ENCODE measurements at places on chromosomes 12 and 14.

DNA sequence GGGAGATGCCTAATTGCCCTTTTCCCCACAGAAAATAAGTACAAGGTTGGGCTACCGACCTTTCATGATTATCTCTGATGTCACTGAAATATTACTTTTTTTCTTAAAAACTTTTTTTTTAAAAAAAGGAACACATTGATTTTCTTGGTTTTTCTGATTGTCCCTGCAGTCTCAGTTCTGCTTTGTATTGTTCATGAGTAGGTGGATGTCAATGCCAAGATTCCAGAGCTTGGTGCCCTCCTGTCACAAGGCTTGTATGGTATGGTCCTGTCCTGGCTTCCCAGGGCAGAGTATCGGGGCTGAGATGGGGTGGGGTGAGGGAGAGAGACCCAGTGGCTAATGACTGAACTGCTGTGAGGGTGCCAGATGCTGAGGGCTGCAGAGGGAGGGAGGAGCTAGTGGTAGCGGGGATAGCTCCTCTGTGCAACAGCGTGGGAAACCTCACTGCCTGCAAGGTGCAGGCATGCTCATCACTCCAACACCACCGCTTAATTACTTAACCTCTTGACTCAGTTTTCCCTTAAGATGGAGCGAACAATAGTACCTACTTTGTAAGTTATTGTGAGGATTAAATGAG, 4.4 kb upstream of the CTDSP2 start:
- DNase-seq = no peak

- peak; percentile 50 for DNase-seq
These were observed 5.7 kb upstream of the NEK9 start for GRCh38 chr14:75132382-75133086.

DNA sequence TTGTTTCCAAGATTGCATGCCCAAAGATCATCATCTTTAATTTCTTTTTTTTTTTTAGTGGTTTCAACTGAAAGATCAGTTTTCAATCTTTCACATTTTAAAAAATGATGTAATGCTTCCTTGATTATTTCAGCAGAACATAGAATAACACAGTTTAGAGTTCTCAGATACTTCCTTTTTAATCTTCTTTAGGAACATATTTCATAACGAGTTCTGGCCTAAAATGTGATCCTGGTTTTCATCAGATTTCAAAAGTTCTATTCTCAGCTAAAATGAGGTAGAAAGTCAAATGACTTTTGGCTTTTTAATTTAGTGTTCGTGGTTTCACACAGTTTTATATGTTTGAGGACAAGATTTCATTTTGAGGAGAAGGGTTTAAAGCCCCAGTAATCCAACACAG, 40.0 kb upstream of the NR1H4 start:
- no peak for DNase-seq

GRCh38 chr12:124359671-124360581, 65.0 kb downstream of the RFLNA start:
- peak; percentile 88 for DNase-seq

DNA sequence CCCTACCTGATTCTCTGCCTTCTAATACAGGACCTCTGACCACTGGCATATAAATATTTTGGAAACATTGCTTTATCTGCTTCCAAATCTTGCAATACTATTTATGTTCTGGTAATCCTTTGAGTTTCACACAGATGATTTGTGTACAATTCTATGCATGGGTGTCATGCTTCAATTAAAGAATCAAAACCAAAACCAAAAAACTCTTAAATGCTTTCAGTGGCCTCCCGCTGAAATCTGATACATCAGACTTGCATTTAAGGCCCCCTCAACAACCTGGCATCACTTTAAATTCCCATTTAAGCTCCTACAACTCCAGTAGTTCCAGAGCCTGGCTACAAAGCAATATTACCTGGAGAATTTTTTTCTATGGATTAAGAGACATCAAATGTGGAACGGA, 221.7 kb upstream of the NAV3 start:
- DNase-seq = no peak

DNA sequence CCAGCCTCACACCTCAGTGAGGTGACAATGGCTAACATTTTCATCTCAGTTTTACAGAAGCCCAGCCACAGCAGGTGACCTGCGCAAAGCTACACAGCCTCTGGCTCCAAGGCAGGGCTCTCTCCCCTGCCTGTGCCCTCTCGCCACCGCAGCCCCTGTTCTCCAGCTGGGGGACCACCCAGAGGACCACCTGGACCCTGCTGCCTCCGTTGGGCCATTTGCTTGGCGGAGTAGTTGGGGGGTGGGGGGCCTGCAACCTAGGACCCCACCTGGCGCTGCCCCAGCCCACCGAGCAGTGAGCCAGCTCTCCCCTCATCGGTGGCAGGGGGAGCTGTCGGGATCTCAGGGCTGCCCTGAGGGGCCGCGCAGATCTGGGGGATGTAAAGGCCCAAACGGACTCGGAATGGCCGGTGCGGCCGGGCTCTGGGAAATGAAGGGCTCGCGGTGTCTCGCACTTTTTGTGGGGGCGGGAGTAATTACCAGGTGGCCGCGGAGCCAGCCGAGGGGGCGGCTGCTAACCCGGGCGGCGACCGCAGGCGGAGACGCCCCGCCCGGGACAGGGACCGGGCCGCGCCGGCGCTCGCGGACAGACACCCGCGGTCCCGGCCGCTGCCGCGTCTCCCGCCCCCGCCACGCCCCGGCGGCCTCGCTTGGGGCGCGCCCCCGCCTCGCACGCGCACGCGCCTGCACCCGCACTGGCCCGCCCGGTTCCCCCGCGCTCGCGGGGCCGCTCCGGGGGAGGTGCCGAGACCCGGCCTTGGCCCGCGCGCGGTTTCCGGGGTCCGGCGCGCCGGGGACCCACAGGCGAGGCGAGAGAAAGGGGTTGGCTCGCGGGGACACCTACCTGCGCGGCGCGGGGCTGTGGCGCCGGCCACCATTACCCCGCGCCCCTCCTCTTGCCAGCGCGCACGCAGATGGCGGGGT, 8.6 kb upstream of the GPR68 start:
- no peak for DNase-seq

DNA sequence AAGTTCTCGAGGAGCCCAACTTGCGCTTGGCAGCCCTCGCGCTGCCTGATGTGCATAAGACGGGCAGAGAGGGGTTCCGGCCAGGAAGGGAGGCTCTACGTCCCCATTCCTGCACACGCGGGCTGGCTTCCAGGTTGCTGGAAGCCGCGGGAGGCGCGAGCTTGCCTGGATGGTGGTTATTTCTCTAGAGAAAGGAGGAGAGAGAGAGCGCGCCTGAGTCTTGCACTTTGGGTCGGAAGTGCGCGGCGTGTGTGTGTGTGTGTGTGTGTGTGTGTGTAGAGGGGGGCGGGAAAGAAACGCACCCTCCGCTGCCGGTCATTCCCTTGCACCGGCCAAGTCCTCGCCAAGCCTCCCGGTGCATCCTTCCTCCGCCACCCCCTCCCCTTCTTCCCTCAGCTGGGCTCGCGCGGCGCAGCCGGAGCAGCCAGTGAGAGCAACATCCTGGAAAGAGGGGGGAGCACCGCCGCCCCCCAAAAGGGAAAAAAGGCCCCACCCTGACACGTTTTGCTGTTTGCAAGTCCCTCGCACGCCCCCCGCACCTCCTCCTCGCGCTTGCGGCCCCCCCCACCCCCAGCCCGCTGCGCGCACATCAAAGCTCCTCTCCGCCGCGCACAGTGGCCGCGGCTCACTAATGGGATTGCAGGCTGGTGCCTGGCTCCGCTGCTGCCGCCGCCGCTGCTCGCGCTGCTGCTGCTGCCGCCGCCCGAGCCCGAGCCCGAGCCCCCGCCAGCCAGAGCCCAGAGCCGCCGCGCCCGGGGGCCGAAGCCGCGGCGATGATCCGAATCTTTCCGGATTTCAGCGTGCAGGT, 4.4 kb upstream of the NPAS3 start:
- DNase-seq = no peak

- DNase-seq = no peak
These were observed 568.7 kb downstream of the RPS29 start for GRCh38 chr14:49017447-49017846.

- DNase-seq = no peak
These were observed 376.4 kb downstream of the SNAPC1 start for GRCh38 chr14:62138593-62138992.

Data from DMS153 (cell line).